ENCODE measurements at places on chromosomes 3 and 15.
A peak's percentile ranks its signal among the peaks of the same experiment; 100 is the strongest.

GRCh38 chr15:28191832-28192231 lies 92.7 kb upstream of the OCA2 start:
- DNase-seq: no peak

DNA sequence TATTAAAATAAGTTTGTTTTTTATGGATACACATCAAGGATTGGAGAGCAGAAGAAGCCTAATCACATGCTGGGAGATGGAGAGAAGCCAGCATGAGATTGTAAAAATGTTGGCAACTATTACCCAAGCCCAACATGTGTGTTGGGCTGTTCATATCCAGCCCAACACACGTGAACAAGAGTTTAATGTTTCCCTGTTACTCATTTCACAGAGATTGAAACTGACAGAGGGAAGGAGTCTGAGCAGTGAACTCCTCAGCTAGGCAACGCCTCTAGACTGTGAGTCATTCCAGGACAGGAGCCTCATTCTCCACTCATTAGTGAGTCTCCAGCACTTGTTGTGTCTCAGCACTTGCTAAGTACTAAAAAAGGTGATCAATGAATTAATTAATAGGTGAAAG lies 43.2 kb upstream of the CMSS1 start:
- DNase-seq: no peak

GRCh38 chr15:68054628-68055223 lies 611 bp downstream of the PIAS1 start:
- DNase-seq: peak; percentile 18

GRCh38 chr15:65778269-65778668 lies 13.8 kb downstream of the DENND4A start:
- no peak for DNase-seq

- no peak for DNase-seq
These were observed 347.4 kb upstream of the PPP2R3A start for GRCh38 chr3:135618123-135618522.

- no peak for DNase-seq
These were observed 78.5 kb upstream of the BCL6 start for GRCh38 chr3:187823746-187824145.

GRCh38 chr3:178785961-178786360 lies 249.7 kb downstream of the KCNMB2 start:
- DNase-seq: no peak

GRCh38 chr3:46107682-46108081 lies 80.4 kb upstream of the XCR1 start:
- no peak for DNase-seq

- no peak for DNase-seq
These were observed 35.8 kb downstream of the MGLL start for GRCh38 chr3:127786353-127787070.

DNA sequence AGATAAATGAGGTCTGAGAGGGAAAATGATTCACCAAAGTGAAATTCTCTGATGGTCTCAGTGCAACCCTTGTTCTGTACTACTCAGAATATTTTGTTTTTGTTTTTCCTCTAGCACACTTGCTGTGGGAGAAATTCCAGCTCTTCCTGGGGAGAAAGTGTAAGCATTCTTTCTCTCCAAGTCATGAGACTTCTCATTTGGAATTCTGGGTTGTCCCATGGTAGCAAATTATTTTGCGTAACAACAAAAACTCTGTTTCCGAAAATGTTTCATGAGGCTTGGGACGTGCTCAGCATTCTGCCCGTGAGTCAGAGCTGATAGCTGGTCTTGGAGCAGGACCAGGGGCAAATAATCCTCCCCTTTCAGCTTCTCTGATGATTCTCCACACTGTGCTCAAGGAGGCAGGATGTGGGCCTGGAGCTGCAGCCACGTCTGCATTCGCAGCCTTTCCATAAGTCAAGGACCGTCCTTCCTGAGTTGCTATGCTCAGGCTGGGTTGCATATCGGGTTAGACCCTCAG lies 70.3 kb downstream of the SENP2 start:
- no peak for DNase-seq

GRCh38 chr3:64895991-64896895 lies 208.4 kb upstream of the ADAMTS9 start:
- no peak for DNase-seq

DNA sequence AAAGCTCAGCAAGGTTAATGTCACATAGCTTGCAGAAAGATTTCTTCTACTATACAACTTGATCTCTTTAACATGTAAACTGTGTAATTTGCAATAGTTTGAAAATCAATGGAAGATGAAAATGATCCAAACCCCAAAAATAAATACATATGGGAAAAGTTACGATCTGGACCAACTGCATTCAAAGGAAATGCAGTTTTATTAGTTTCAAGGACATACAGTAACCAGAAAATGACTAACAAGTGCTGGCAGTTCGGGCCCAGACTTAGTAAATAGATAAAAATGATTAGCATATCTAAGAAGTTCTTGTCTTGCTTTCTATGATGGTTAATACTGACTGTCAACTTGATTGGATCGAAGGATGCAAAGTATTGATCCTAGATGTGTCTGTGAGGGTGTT lies 37.3 kb upstream of the LEKR1 start:
- no peak for DNase-seq

DNA sequence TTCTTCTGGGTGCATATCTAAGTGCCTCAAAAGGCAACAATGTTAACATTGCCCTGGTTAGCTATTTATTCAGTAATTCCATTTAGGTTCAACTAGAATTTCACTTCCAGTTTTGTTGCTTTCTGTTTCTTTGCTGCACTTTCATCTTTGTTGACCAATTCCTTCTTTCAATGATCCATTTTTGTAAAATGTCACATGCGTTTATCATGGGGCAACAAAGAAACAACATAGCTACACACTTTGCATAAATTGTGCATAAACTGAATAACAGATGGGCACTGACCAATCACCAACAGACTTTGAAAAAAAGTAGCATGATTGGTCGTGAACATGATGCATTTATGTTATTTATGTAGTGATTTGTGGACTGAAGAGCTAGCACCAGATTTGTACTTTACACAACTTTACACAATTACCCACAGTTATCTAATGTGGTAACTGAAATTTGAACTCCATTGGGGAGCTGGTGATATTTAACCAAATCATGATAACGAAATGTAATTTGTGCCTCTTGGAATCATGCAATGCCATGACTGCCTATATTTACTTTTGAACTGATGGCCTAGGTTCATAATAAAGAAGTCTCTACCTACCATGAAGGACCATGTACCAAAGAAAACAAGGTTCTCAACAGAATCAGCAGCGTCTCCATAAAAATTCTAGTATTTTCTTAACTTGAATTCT lies 7.1 kb upstream of the CPOX start:
- no peak for DNase-seq

DNA sequence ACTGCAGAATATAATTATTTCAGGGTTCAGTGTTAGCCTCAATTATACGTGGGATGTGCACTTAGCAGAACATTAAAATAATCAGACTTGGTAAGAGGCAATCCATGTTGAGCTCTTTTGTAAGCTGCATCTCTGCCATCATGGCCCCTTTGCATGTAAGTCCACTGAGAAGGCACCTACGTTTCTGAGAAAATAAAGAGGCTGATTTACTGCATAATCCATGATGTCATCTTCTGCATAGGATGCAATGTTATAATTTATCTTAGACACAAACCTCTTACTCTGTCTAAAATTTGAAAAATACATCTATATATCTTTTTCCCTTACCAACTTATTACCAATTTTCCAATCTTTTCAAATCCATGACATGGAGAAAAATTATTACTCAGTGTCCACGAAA lies 1294.7 kb downstream of the ZPLD1 start:
- no peak for DNase-seq

- DNase-seq: no peak
These were observed 16.6 kb downstream of the ACAD9 start for GRCh38 chr3:128895843-128896697.

- no peak for DNase-seq
These were observed 16.9 kb upstream of the GPD1L start for GRCh38 chr3:32089476-32089875.

- DNase-seq: no peak
These were observed 10.8 kb downstream of the CMTM8 start for GRCh38 chr3:32249184-32249782.

- DNase-seq: no peak
These were observed 410.9 kb upstream of the PROK2 start for GRCh38 chr3:72195895-72196294.

DNA sequence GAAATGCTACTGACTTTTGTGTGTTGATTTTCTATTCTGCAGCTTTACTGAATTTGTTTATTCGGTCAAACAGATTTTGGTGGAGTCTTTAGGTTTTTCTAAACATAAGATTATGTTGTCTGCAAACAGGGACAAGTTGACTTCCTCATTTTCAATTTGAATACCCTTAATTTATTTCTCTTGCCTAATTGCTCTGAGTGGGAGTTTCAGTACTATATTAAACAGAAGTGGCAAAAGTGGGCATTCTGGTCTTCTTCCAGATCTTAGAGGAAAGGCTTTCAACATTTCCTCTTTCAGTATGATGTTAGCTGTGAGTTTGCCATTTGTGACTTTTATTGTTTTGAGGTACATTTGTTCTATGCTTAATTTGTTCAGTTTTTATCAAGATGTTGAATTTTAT lies 268.5 kb downstream of the WNT5A start:
- DNase-seq: no peak

DNA sequence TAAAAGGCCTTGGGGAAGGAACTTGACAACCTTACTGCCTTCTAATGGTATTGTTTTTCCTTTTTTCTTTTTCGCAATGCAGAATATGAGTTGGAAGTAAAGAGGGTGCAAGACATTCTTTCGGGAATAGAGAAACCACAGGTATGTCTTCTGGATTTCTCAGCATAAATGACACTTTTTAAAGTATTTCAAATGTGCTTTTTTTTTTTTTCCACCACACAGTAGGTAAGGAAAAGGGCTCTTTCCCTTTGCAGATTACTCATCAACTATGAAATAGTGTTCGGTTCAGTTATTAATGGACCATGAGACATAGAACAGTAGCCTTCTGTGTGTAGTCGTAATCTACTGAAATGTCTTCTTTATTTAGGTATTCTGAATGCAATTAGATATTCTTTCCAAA lies 162.4 kb downstream of the GHSR start:
- DNase-seq: no peak

- DNase-seq: no peak
These were observed 82.7 kb downstream of the SLC25A26 start for GRCh38 chr3:66303491-66303901.

- no peak for DNase-seq
These were observed 263.6 kb upstream of the HES1 start for GRCh38 chr3:193872265-193872753.

- DNase-seq: no peak
These were observed 22.5 kb upstream of the THBS1 start for GRCh38 chr15:39558421-39558820.

- no peak for DNase-seq
These were observed 21.9 kb downstream of the ACAA1 start for GRCh38 chr3:38114875-38115644.

DNA sequence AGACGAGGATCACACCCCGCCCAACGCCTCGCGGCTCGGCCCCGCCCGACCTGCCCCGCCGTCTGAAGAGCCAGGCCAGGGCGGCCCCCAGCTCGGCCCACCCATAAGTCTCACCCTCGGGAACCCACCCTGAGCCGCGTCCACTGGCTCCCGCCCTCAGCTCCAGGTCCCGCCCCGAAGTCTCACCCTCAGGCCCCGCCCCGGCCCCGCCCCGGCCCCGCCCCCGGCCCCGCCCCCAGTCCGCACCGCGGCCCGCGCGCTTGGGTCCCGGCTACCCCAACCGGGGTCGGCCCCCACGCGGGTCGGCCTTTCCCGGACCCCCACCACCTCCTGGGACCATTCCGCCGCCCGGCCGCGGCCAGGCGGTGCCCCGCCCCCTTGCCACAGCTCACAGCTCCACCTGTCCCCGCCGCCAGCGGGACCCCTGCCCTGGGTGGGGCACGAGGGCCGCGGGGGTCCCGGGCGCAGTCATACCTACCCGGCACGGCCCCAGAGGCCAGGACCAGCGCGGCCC lies 489 bp downstream of the CSPG5 start:
- DNase-seq: peak; percentile 8

- no peak for DNase-seq
These were observed 93.0 kb downstream of the HHLA2 start for GRCh38 chr3:108389372-108389771.

DNA sequence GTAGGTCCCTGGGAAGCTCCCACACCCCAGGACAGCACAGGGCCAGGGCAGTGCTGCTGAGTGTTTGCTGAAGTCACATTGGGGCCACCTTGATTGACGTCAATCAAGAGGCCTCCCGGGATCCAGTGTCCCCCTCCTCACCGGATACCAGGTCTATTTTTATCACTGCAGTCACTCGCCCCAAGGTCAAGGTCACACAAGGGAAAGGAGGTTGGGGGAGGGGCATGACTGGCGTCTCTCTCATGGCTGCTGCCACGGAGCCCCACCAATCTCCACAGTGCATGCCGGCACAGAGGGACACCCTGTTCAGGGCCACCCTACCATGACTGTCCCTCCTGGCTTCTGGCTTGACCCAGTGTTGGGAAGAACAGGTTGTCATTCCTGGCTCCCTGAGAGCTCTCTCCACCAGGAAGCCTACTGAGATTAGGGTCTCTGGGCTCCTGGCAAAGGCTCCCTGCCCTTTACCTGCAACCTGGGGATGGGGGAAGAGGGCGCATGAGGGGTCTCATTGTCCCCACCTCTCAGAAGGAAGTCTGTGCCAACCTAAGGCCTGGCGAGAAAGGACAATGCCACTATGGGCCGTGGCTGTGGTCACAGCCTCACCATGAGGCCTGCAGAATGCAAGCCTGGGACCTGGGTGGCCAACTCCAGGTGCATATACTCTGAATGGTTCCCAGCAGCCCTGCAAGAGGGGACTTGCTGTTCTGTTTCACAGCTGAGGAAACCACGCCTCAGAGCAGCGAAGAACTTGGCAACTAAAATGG lies 1.5 kb downstream of the MYL3 start:
- DNase-seq: no peak

GRCh38 chr3:125461896-125462295 lies 58.1 kb downstream of the SNX4 start:
- no peak for DNase-seq

DNA sequence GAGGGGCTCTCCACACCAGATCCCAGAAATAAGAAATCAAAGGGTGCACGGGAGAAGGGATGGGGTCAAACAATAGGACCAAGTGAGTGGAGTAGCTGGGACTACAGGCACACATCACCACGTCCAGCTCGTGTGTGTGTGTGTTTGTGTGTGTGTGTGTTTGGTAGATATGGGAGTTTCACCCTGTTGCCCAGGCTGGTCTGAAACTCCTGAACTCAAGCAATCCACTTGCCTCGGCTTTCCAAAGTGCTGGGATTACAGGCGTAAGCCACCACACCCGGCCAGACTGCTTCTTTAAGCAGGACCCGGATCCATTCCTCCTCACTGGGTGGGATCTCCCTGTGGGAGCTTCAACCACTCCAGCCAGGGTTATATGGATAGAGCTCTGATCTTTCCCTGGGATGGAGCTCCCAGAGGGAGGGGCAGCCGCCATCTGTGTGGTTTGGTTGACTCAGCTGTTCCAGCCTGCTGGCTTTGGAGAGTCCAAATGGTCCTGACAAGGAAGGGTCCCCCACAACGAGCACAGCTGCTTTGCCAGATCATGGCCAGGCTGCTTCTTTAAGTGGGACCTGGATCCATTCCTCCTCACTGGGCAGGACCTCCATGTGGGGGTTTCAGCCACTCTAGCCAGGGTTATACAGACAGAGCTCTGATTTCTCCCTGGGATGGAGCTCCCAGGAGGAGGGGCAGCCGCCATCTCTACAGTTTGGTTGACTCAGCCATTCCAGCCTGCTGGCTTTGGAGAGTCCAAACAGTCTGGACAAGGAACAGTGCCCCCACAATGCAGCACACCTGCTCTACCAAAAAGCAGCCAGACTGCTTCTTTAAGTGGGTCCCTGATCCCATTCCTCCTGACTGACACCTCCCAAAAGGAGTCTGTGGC lies 9.1 kb upstream of the AVEN start:
- DNase-seq: no peak
